ENCODE measurements at places on chromosomes 12 and 14.

DNA sequence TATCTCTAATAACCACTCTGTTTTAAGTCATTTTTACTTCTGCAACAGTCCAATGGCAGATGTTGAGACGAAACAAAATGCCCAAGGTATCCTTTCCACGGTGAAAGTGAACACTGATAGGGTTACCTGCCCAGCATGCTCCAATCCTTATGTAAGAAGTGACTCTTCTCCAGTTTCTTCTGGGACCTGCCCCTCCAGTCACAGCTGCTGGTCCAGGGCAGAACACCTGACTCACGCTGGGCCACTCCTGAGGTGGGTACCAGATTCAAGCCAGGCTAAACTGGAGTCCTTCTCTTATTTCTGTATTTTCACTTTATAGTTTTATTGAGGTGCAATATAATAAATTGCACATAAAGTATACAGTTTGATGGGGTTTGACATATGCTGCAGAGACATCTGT is 16.7 kb downstream of the NT5DC3 start:
- no peak for DNase-seq

DNA sequence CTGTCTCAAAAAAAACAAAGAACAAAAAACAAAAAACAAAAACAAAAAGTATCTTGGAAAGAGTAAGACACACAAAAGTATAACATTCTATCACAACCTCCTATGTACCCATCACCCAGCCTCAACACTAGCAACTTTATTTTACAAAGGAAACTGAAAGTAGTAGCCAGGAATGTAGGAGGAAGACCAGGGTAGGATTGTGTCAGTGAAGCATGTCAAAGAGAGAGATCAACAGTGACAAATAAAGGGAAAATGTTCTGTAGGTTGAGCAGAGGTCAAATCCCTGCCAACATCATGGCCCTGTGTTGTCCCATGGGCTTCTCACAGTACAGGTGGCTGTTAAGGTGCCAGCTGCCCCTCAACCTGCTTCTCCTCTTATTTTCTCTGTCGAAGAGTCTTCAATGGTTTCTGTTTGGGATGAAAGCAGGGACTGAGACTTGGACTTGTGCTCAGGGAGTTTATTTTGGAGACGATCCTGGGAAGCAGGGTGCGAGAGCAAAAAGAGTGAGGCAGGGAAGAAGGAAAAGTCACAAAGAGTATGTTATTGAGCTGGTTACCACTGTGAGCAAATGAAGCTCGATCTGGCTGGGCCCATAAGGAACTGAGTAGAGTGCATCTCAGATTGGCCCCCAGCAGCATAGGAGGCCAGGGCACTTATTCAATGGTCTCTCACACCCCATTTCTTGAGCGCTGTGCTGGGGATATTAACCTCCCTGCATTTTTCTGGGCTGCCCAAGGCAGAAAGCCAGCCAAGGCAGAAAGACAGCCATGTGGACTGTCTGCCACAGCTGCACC is 29.4 kb upstream of the CTDSP2 start:
- DNase-seq, result no peak

GRCh38 chr12:86748894-86749293 is 492.7 kb upstream of the MGAT4C start:
- DNase-seq, result no peak

GRCh38 chr12:46124848-46125619 is 134.7 kb upstream of the SCAF11 start:
- peak; percentile 76 for DNase-seq

DNA sequence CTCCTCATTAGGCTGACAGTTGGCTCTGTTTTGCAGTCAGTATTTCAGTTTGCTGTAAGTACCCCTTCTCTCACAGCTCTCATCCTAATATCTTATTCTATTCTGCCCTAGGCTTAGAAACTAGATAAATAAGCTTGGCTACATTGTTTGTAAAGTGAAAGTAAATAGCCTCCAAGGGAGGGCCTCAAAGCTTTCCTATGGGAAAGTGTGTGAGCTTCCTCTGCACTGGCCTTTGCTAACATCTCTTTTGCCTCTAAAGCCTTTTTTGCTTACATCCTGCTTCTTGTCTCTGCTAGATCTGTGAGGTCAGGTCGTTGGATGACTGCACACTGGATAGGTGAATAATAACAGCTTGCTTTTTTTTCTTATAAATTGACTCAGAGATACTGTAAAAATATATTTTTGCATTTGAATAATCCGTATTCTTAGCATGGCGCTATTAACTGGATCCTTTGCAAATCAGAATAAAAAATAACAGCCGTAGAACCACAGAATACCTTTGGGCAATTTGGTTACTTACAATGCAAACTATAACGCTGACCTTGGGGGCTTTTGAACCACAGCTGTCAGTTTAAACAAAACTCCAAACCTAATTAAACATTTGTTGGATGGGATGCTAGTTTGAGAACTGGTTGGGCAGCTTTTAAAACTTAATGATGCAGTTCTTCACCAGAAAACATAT is 55.1 kb downstream of the TTC6 start:
- DNase-seq, result no peak
